ENCODE measurements at places on chromosomes 3 and 15.

- DNase-seq: no peak
These were observed 509 bp upstream of the LRRC3B start for GRCh38 chr3:26621906-26622620.

DNA sequence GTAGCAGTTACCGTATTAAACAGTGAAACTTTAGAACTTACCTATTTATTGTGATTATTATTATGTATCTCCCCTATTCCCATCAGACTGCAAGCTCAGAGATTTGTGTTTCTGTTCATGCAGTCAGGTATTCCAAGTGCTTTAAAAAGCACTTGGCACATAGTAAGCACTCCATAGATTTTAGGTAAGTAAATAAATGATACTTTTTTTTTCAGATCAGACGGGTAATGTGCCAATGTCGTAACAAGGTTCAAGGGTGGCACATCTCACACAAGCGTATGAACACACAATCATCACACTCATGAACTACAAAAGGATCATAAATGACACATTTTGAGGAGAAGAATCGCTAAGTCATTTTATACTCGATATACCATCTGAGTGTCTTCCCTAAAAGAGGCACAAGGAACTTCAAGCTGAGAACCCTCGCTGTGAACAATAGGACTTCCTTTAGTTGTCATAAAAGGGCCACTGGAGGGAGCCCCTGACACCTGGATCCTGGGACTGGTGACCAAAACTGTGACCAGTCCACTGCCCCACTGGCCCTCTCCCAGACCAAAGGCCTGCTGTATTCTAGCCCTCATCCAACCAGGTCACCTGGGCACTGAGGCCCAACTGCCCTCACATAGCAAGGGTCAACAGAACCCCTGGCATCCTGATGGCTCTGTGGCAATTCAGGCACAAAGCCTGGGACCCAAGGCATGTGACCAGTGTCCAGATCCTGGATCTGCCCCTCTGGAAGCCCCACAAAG, 32.1 kb downstream of the KIF9 start:
- DNase-seq: peak; percentile 45

DNA sequence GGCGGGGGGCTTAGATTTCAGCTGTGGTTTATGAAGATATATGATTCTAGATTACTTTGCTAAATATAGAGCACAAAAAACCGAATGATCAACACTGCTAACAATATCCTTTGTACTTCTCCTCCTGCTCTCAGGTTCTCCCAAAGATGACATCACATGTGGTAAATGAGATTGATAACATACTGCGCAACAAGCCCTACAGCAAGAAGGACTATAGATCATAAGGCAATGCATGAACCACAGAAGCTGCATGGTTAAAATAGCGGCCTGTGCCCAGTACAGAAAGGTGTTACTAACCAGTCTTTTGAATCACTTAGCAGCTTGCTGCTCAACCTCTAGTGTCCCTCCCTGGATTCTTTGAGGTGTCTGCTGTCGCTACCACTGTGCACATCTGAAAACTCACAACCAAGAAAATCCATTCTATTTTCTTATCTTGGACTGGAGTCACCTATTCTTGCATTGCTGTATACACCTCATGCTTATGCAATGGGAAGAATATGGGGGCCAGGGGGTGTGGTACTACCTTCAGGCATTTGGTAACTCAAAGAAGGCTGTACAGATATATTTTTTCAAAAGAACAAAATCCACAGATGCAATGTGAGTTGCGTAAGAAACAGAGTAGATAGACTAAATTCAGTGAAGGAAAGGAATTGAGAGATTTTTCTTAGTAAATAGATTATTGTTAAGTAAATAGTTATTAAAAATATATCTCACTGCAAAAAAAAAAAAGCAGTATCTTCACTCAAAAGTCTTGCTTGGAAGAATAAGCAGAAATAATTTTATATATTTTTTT, 18.2 kb downstream of the SSR3 start:
- DNase-seq: no peak

DNA sequence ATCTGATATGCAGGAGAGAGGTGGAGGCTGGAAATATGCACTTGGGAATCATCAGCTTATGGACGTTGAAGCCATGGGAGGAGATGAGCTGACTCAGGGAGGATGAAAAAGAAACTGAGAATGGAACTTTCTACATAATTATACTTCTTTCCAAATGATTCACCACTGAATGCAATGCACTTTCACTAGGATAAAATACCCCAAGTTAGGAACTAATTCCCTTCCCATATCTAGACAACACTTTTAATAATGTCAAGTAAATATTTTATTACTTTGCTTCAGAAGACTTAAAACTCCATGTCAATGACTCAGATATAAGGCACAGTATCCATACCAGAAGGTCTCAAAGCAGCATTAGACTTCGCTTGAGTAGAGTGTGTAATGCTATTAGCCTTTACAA, 24.2 kb downstream of the NPTN start:
- no peak for DNase-seq

DNA sequence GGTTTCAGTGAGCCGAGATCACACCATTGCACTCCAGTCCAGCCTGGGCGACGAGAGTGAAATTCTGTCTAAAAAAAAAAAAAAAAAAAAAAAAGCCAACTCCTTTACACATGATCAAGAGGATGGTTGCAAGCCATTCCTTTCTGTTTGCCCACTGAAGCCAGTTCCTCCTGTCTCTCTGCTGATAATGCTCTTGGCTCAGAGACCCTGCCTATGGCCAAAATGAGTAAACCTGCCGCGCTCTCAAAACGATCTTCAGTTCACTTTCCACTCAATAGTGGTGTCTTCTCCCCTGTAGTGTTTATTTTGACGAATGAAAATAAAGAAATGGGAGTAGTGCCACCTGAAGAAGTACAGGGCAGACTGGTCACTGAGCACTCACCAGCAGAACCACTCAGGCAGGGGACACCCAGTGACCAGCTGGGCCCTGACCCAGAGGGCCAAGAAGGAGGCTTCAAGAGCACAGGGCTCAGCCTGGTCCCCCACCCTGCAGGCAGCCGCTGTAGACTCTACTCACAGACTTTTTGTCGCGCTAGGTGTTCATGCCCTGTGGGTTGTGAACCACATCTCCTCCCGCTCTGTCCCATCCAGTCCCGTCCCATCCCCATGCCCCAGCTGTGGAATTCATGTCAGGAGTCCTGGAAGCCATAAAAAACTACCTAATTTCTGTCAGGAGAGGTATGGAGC, 23.6 kb downstream of the GRAMD2A start:
- DNase-seq: no peak

- DNase-seq: no peak
These were observed 10.6 kb upstream of the NFKBIZ start for GRCh38 chr3:101838691-101839090.

GRCh38 chr3:52400275-52400793, 44.6 kb downstream of the SEMA3G start:
- no peak for DNase-seq
